ENCODE measurements at places on chromosomes 12 and 14.

- no peak for DNase-seq
Measured at GRCh38 chr12:87953256-87953860, 75.8 kb downstream of the C12orf50 start.

DNA sequence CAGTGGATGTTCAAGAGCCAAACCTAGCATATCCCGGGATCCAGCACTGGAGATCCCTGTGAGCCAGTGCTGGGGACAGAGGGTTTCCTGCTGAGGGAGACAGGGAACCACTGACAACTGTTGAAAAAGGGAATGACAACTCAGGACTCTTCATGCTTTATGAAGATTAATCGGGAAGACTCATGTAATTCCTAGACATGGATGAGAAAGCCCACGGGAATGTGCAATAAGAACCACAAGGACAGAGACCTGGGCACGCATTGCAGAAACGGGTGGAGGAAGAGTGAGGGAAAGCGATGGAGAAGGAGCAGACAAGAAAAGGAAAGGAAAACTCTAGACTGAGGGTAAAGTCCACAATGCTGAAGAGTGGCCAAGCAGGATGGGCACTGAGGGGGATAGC is 296.0 kb downstream of the PCNX1 start:
- DNase-seq, result no peak

- DNase-seq, result no peak
Measured at GRCh38 chr14:90785471-90785870, 30.8 kb downstream of the TTC7B start.

- DNase-seq, result no peak
Measured at GRCh38 chr12:95473231-95473883, 595 bp upstream of the METAP2 start.

DNA sequence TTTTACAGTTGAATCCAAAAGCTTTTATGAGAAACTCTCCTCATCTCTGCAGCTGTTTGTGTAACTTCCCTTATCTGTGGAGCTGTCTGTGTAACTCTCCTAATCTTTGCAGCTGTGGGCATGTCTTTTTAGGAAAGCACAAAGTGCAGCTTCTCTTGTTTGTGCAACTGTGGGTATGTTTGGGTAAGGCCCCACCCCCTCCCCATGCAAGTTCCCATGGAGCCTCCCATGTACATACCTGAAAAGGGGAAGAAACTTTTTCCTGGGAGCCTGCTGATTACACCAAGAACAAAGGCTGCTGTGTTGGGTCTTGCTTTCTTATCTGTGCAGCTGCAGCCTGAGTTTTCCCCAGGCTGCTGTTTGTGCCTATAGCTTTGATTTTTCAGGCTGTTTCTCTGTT is 42.7 kb upstream of the CDKN3 start:
- no peak for DNase-seq

GRCh38 chr12:42525444-42525843 is 64.1 kb downstream of the PRICKLE1 start:
- no peak for DNase-seq

GRCh38 chr12:57793920-57794319 is 11.3 kb downstream of the TSFM start:
- no peak for DNase-seq

DNA sequence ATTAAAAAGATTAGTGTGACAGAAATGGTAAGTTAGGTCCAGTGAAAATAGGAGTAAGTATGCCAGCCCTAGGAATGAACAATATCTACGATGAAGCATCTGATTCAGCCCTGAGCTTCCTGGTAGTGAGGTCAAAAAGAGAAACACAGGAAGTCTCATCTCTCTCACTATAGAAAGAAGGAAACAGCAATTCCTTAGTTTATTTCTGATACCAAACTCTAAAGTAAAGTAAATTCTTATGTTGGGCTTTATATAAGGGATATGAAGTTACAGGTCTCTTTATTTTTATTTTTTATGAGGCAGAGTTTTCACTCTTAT is 76.7 kb upstream of the RFLNA start:
- DNase-seq, result no peak

GRCh38 chr12:3365463-3366411 is 125.3 kb upstream of the PRMT8 start:
- DNase-seq, result no peak

GRCh38 chr12:108305991-108306501 is 33.1 kb downstream of the CMKLR1 start:
- DNase-seq, result no peak

- DNase-seq, result no peak
Measured at GRCh38 chr14:64816221-64816783, 63.4 kb downstream of the SPTB start.

- DNase-seq, result no peak
Measured at GRCh38 chr12:65368055-65368454, 89.6 kb downstream of the MSRB3 start.

DNA sequence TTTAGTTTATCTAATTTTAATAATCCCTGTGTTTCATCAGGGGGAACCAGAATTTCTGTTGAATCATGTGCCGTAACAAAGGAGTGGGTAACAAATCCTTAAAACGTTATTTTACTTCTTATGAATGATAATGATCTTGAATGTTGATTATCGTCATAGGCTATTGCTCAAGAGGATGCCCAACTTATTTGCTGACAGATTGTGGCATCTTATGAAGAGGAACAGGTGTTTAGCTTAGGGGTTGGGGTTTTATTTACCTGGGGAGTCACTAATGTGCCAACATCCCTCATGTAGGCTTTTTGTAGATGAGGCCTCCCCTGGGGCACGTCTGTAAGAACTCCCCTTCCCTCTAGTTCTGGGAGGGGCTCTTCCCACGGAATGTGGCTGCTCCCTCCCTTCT is 32.4 kb upstream of the TMX1 start:
- DNase-seq, result no peak

- DNase-seq, result no peak
Measured at GRCh38 chr14:79598339-79598738, 613.0 kb downstream of the DIO2 start.

GRCh38 chr14:75425446-75425845 is 2.4 kb upstream of the JDP2 start:
- DNase-seq, result no peak

DNA sequence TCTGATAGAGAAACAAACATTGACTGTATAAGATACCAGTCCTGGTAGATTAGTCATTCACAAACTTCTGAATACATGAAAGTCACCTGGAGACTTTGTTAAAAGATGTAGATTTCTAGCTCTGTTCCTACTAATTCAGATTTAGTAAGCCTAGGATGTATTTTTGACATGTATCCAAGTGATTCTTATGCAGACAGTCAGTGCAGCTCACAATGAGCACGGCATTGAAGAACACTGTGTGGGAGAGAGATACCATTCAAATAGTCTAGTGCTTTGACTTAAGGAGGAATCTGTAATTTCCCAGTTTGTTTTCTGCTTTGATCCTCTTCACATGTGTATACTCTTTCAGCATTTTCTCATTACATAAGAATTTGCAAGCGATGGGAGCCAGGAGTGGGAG is 68.7 kb upstream of the STXBP6 start:
- DNase-seq, result no peak

DNA sequence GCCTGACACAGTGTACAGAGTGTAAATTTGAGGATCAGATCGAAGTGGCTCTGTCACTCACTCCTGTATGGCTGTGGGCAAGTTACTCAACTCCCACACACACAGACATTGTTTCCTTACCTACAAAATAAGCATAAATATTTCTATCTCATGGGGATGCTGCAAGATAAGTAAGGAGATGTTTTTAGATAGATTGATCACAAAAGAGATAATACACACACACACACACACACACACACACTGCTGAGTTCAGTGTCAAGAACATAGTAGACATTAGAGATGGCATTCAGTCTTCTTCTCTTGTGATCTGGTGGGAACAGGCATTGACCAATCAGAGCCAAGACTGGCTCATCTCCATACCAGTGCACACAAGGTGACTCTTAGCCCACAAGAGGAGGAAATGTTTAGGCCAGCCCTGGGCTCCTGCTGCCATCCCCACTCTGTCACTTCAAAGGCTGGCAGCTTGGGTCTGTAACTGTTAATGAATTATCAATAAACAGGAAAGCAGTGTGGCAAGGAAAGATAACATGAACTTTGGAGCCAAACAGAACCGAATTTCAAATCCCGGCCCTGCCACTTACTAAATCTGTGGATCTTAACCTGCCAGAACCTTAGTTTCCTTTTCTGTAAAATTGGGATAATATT is 3.4 kb upstream of the RNASE8 start:
- DNase-seq, result no peak

GRCh38 chr14:22314183-22314820 is 274.7 kb downstream of the DAD1 start:
- DNase-seq, result no peak

DNA sequence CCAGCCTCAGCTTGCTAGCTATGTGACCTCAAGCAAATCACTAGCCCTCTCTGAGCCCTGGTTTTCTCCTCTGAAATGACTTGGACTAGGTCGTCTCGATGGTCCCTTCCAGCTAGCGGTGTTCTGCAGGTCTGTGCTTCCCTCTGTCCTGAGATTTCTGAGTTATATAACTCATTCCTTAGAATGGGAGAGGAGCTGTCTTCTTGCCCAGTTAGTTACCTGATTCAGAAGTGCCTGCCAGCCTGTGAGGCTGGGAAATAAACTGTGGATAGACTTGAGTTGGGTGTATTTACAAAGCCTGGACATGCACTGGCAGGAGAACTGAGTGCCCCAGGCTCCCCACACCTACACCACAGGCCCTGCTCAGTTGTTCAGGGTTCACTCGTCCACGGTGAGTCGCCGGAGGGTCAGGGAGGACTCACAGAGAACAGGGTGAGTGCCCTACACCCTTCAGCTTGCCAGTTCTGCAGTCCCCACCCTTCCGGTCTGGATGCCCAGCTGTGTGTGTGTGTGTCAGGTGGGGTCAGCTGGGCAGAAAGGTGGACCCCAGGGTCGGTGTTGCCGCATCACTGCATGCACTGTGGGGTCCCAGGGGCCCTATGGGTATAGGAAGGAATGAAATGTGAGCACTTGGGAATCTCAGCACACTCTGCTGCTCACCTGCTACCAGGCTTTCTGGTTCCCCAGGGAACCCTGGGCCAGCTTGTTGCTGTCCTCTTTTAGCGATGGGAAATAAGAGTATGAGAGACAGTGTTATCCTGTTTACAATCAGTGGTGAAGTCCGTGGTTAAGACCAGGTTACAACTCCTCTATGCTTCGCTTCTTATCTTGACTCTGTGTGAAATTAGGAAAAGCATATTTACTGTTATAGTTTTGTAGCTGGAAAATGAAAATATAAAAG is 348.2 kb downstream of the DPF3 start:
- no peak for DNase-seq

- DNase-seq, result no peak
Measured at GRCh38 chr12:76698966-76699365, 64.9 kb upstream of the ZDHHC17 start.

- DNase-seq, result no peak
Measured at GRCh38 chr12:113854385-113855142, 111.6 kb downstream of the RBM19 start.

- peak; percentile 26 for DNase-seq
Measured at GRCh38 chr12:6538420-6539313, 4.3 kb downstream of the GAPDH start.

DNA sequence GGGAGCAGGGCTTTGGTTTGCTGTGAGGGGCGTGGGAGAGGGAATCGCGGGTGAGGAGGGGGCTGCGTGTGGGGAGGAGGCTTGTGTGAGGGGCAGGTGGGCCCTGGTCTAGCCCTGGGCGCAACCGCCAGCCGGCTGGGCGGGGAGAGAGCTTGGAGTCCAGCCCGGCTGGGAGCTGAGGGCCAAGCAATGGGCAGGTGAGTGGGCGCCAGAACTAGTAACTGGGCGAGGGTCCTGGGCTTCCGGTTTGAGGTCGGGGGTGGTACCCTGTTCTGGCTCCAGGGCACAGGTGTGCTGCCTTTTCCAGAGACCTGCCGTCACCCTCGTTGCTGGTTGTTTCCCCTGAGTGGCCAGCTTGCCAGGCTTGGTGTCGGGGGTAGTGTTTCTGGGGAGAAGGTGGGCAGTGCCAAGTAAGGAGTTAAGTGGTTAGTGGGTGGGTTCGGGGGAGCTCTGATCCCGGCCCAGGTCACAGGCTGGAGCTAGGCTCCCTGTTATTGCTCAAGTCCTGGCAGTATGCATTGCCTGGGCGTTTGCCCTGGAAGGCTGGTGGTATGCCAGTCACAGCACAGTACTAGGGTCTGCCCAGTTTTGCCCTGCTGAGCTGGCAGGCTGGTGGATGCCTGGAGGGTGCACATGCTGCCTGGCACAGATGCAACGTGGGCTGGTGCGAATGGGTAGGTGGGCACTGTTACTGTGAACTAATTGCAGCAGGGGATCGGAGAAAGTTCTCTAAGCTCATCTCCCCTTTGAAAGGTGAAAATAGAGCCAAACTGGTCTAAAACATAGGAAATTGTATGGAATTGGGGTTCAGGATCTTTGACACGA is 683 bp downstream of the CIPC start:
- DNase-seq, result peak; percentile 10

DNA sequence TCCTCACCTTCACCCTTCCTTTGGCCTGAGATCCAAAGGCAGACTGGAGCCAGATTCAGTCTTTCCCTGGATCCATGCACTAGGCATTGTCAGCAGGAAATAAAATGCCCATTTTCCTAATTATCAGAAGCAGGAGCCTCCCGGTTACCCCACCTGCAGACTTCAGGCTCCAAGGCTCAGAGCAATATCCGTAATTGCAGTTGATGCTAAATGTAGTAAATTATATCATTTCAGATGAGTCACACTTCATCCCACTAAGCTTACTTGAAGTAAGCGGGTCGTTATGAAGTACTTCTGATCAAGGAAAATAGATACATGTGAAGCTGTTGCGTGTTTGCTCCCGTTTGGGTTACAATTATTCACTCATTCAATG is 110.7 kb upstream of the SFSWAP start:
- no peak for DNase-seq

- no peak for DNase-seq
Measured at GRCh38 chr12:55651299-55651683, 14.6 kb downstream of the OR10P1 start.

GRCh38 chr12:107360482-107360881 is 267.1 kb upstream of the CRY1 start:
- no peak for DNase-seq

DNA sequence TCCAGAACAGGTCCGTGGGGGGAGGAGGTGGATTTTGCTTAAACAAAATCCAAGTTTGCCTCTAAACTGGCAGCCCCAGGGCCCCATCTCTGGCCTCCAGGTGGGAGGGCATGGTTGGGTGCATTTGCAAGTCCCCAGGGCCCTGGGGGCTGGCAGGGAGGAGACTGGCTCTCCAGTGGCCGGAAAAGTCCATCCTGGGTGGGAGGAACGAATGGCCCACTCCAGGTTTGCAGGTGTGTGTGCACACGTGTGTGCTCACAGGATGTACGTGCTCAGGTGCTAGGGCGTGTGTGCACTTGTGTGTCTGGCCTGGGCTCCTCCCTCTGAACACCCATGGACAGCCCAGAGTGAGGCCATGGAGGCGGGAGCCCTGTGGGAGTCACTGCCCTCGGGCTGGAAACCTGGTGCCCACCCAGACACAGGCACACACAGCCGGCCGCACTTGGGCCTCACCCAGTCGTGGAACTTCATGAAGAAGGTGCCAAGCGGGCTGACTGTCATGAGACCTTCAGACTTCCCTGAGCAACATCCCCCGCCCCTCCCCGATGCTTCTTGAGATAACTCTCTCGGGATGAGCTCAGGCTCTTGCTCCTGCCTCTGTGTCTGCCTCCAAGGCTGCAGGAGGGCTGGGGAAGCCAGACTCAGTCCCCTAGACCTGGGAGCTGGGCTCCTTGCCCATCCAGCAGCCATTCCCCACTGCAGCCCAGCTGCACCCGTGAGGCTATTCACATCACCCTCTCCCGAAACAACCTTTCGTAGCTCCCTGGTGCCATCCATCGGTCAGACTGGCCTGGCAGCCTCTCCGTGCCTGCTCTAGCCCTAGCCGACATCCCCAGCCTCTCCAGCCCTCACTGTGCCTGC is 9.4 kb downstream of the AHNAK2 start:
- DNase-seq, result no peak

- DNase-seq, result no peak
Measured at GRCh38 chr14:87989956-87990299, 3.1 kb downstream of the GALC start.
